Type B pancreatic cell (in vitro differentiated cells): ENCODE measurements at places on chromosomes 3 and 15. TPM values are rescaled to one million over a fixed set of nuclear protein-coding genes. Genes with fewer than 3 reads are reported as not detected.

GRCh38 chr3:188510366-188510765 lies 356.4 kb downstream of the LPP start:
- DNase-seq: no peak

DNA sequence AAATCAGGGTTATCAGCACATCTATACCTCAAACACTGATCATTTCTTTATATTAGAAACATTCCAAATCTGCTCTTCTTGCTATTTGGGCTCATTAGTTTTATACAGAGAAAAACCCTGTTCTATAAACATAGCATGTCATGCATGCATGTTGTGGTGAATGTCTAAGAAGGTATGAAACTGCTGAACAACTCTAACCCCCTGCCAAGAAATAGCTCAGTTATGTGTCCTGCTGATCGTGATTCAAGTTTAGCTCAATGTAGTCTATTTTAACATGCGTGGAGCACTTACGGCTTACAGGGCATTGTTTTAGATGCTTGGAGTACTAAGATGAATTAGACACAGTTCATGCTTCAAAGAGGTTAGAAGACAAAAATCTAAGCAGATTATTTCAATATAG lies 35.8 kb downstream of the MYH15 start:
- DNase-seq: no peak

DNA sequence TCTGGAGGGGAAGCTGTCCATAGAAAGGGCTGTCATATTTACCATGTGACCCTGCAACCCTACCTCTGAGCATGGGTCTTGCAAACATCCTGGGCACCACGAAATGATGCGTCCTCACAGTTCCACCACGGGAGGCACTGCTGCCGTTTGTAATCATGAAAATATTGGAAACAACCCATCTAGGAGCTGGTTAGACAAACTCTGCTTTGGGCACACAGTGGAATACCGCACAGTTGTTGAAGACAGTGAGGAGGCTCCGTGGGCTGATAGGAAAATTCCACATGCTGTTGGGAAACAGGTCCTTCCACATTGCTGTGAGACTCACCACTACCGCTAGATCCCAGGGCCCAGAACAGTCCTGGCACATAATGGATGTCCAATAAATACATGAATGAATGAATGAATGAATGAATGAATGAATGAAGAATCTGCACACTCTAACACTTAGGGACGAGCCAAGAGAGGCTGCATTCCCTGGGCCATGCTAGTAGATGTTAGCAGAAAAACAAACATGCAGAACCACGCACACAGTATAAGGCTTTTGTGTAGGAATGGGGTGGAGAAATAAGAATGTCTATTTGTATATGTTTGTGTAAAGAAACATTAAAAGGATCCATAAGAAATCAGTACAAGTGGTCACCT lies 40.6 kb downstream of the TPRA1 start:
- no peak for DNase-seq

DNA sequence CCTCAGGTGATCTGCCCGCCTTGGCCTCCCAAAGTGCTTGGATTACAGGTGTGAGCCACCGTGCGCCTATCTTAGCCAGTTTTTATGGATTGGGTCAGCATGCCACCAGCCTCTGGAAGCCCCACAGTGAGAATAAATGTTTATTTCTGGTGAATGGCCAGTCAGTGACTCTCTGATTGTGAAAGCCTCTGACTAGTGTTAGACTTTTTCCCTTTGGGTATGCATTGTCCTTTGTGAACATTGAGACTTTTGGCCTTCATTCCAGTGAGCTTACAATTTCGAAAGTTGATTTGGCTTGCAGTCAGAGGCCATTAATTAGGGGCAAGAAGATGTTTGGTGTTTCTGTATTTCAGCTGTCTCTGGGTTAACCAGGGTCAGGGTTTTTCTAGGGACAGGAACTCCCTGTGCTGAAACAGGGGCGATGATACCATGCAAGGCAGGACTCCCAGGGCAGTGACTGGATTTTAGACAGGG lies 274.5 kb upstream of the C2CD4B start:
- no peak for DNase-seq

- DNase-seq: no peak
These were observed 5.2 kb downstream of the HTR3C start for GRCh38 chr3:184058029-184058428.

GRCh38 chr3:29385046-29385830 lies 104.4 kb downstream of the RBMS3 start:
- DNase-seq: no peak

- no peak for DNase-seq
These were observed 54.3 kb downstream of the SLC4A7 start for GRCh38 chr3:27429909-27430308.

GRCh38 chr3:108823227-108823626 lies 641 bp downstream of the TRAT1 start:
- no peak for DNase-seq

DNA sequence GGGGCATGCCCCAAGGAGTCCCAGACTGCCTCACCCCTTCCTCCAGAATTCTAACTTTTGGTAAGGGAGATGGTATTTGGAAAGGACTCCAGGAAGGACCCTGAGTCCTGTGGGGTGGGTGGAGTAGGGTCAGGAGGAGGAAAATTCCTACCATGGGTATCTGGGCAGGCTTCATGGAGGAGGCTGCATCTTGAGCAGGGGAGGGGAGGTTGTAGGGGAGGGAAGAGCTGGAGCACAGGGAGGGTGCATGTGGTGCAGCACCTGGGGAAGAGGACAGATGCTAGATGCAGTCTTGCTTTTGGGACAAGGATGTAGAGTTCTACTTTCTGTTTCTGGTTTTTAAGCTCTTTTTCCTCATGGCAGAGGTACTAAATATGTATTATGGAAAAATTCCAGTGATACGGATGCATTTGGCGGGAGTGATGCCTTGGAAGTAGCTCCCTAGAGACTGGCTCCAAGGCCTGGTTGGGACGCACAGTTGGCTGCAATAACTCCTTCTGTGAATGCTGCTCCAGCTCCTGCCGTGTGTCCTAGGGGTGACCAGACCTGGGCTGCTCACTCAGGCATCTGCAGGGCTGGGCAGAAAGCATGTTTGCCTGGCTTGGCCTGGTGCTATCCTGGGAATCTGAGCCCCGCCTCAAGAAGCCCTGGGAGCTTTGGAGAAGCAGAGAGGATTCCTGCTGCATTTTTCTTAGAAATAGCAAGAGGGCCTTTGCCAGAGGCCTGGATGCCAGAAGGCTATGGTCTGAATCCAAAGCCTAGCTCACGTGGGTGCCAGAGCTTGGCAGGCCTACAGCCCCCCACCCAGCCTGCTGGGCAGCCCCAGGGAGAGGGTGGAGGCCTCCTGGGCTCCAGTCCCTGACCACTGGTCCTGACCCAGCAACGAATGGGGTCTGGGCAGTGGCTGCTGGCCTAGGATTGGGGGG lies 10.1 kb downstream of the SEMA3F start:
- DNase-seq: no peak

- no peak for DNase-seq
These were observed 44.4 kb upstream of the LARS2 start for GRCh38 chr3:45343947-45344346.

- DNase-seq: no peak
These were observed 10.6 kb upstream of the TBC1D5 start for GRCh38 chr3:17752876-17753631.

DNA sequence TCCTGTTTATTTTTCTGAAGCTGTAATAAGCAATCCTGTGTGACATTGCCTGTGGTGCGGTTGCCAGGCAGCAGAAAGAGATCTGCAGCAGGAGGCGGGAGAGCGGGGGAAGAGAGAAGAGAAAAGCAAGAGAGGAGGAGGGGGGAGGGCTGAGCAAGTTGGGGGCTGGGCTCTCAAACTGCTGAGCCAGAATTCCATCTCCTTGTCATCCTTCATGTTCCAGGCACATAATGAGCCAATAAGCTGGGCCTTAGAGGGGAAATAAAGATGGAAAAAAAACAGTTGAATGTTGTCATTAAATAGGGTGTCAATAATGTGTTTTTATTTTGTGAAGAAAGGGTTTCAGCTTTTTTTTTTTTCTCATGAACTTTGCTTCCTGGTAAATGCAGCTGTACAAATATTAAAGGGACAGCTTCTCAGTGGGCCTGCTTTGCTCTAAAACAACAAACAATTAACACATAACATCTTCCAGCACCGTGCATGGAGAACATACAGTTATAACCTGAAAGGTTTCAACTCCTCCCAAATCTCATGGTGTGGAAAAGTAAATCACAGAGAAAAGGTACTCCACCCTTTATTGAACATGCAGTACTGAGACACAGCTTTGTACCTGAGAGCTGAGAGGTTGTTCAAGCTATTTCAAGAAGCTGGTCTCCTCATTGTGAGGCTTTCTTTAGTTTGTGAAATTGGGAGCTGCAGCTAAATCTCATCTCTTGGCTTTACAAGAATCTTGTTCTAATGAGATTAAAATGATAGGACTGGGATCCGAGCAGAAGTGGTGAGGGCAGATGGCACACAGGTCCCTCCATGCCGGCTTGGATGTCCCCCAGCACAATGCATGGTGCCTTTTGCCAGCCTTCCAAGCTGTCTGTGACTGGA lies 451.1 kb upstream of the KCNMB2 start:
- peak; percentile 75 for DNase-seq

- DNase-seq: no peak
These were observed 75.5 kb upstream of the PLSCR5 start for GRCh38 chr3:146680617-146681016.

DNA sequence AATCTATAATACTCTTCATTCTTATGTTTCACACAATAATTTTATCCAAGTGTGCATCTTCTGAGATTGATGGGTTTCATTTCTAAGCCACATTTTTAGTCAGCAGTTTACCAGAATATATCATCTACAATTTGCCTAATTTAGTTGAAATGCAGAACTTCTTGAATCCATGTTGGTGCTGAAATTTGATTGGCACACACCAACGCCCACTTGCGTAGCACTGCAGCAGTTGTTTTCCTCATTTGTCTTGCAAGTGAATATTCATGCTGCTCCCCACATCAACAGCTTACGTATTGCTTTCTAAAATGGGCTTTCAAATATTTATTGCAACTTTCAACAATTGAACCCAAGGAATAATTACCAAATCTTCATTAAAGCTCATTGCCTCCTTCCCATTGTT lies 87.8 kb upstream of the CTDSPL start:
- no peak for DNase-seq

- DNase-seq: no peak
These were observed 7.3 kb upstream of the SERPINI2 start for GRCh38 chr3:167481164-167481563.

DNA sequence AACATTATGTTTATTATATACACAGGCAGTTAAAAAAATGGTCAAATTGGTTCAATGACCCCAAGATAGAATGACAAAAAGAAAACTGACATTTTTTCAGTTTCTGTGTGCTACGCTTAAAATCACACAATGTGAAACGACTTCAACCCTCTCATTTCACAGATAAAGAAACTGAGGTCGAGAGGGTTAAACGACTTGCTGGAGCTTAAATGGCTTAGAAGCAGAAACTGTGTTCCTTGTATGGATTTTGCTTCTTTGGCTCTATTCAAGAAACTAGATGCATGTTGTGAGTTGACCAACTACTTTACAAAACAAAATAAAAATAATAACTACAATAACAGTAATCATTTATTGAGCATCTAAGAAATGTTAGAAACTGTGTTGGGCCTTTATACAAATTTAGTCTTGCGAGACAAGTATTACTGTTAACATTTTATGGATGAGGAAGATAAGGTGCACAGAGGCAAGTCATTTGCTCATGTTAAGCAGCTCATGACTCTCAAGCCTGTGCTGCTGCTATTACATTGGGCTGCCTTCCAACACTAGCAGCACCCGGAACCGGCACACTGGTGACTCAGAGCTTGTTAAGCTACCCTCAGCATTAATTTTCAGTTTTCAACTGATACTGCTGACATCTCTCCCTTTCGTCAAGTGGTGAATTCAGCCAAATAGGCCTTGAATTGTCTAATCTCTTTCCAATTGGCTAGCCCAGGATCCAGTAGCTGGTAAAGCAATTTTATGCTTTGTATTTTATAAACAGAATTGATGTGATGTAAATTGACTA lies 487.6 kb downstream of the NAALADL2 start:
- no peak for DNase-seq

MEX3B gene
- total RNA-seq: 14.2 and 46.1 TPM in 2 replicates

PIERCE2 gene
- 2.1 and 2.3 TPM in 2 replicates for total RNA-seq

TMCO5A gene
- not detected in 2 replicates for total RNA-seq

USP19 gene
- total RNA-seq: 83.0 and 86.4 TPM in 2 replicates

MYLK gene
- 3.4 and 16.8 TPM in 2 replicates for total RNA-seq

KLF15 gene
- total RNA-seq: 2.4 and 7.9 TPM in 2 replicates

CPLX3 gene
- total RNA-seq: not detected in 2 replicates

RNF111 gene
- total RNA-seq: 31.0 and 33.3 TPM in 2 replicates

UNC13C gene
- 1.3 and 3.7 TPM in 2 replicates for total RNA-seq
